ENCODE measurements at places on chromosomes 2 and 18. TPM values are rescaled to one million over a fixed set of nuclear protein-coding genes. Genes with fewer than 3 reads are reported as not detected.

Gene CYP26B1
- total RNA-seq, result 0.43 TPM

Gene RPE
- total RNA-seq, result 91.5 TPM

Gene SUPT7L
- total RNA-seq, result 38.4 TPM

Gene INPP5D
- total RNA-seq, result under 0.01 TPM

Gene RGPD4
- total RNA-seq, result not detected

Gene FAM237A
- total RNA-seq, result not detected

Gene BOLA3
- total RNA-seq, result 50.1 TPM

Gene TMEM17
- total RNA-seq, result 3.0 TPM

Gene CD207
- total RNA-seq, result not detected

Gene STK17B
- total RNA-seq, result 43.6 TPM

Gene AMER3
- total RNA-seq, result not detected

Gene DPP4
- total RNA-seq, result 130 TPM

Gene HOXD8
- 15.5 TPM for total RNA-seq

Gene PIK3C3
- 67.4 TPM for total RNA-seq

Gene MYO5B
- under 0.01 TPM for total RNA-seq

Gene RBM43
- 4.7 TPM for total RNA-seq

Gene EML6
- 0.32 TPM for total RNA-seq

Gene MPP4
- total RNA-seq, result 5.2 TPM

Gene ITGB6
- total RNA-seq, result not detected

Gene AQP12B
- total RNA-seq, result not detected

Gene HOXD12
- total RNA-seq, result not detected

Gene GKN2
- not detected for total RNA-seq

Gene SERPINB10
- total RNA-seq, result not detected

Gene APLF
- 6.4 TPM for total RNA-seq

Gene SIX3
- total RNA-seq, result not detected

Gene CCBE1
- total RNA-seq, result 7.4 TPM

Gene RNF152
- total RNA-seq, result 11.7 TPM

Gene RBMS1
- 121 TPM for total RNA-seq

Gene GALR1
- not detected for total RNA-seq

Gene CYS1
- 1.6 TPM for total RNA-seq

Gene ABCB11
- total RNA-seq, result under 0.01 TPM

Gene ELOA2
- not detected for total RNA-seq

Gene FRZB
- 0.43 TPM for total RNA-seq

Gene SETBP1
- 2.6 TPM for total RNA-seq

Gene FAP
- total RNA-seq, result 207 TPM
